ENCODE measurements at places on chromosomes 2 and 18.

- DNase-seq: no peak
- H3K4me1 ChIP-seq: no peaks in the 10 kb centered on the region
- no peak overlapping the region for H3K4me3 ChIP-seq
- no peaks in the 10 kb centered on the region for H3K36me3 ChIP-seq
- H3K27me3 ChIP-seq: peaks cover 16% of the 10 kb centered on the region
These were observed 49.1 kb upstream of the GPC1 start for GRCh38 chr2:240386326-240386725.

- no peaks in the 10 kb centered on the region for H3K4me1 ChIP-seq
- no peak overlapping the region for H3K4me3 ChIP-seq
- H3K36me3 ChIP-seq: no peaks in the 10 kb centered on the region
- H3K27me3 ChIP-seq: no peaks in the 10 kb centered on the region
- no peak for DNase-seq
These were observed 98.7 kb downstream of the COPS8 start for GRCh38 chr2:237184192-237184918.

GRCh38 chr2:149767516-149767974 is 180.0 kb upstream of the MMADHC start:
- H3K4me1 ChIP-seq: no peaks in the 10 kb centered on the region
- H3K27me3 ChIP-seq: no peaks in the 10 kb centered on the region
- no peak overlapping the region for H3K4me3 ChIP-seq
- DNase-seq: no peak
- no peaks in the 10 kb centered on the region for H3K36me3 ChIP-seq

- DNase-seq: peak; percentile 59
- H3K4me1 ChIP-seq: no peaks in the 10 kb centered on the region
- H3K36me3 ChIP-seq: no peaks in the 10 kb centered on the region
- H3K27ac ChIP-seq: no peak overlapping the region
- H3K27me3 ChIP-seq: no peaks in the 10 kb centered on the region
These were observed 923 bp downstream of the FIGLA start for GRCh38 chr2:70789304-70790135.

GRCh38 chr18:23062011-23062410 is 73.3 kb upstream of the CABLES1 start:
- H3K4me3 ChIP-seq: no peak overlapping the region
- H3K27ac ChIP-seq: no peak overlapping the region
- H3K36me3 ChIP-seq: no peaks in the 10 kb centered on the region
- H3K4me1 ChIP-seq: no peaks in the 10 kb centered on the region
- H3K27me3 ChIP-seq: no peaks in the 10 kb centered on the region

DNA sequence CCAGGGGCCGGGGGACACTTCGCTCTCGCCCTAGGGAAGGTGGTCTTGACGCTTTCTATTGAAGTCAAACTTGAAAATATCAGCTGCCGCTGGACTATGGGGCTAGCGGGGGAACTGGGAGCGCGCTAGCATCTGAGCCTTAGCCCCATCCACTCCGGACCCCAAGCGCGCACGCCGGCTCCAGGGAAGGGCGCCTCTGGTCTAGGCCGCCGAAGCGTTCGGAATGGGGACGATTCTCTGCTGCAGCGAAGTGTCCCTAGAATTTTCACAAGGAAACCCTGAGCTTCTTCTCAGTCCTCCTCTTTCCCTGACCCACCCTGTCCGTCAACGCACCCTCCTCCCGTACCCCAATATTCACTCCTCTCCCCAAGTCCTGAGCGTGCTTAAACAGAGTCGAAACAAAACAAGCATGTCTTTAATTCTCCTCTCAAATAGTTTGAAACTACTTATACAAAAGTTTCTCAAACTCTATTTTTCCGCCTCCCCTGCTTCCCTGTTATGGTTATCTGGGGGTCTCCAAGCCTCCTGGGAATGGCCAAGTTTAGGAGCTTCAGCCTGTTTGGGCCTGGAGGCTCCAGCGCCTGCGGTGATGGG is 5.0 kb downstream of the RAX start:
- H3K36me3 ChIP-seq: no peaks in the 10 kb centered on the region
- H3K4me3 ChIP-seq: peak overlapping the region; percentile 63
- no peak for DNase-seq

DNA sequence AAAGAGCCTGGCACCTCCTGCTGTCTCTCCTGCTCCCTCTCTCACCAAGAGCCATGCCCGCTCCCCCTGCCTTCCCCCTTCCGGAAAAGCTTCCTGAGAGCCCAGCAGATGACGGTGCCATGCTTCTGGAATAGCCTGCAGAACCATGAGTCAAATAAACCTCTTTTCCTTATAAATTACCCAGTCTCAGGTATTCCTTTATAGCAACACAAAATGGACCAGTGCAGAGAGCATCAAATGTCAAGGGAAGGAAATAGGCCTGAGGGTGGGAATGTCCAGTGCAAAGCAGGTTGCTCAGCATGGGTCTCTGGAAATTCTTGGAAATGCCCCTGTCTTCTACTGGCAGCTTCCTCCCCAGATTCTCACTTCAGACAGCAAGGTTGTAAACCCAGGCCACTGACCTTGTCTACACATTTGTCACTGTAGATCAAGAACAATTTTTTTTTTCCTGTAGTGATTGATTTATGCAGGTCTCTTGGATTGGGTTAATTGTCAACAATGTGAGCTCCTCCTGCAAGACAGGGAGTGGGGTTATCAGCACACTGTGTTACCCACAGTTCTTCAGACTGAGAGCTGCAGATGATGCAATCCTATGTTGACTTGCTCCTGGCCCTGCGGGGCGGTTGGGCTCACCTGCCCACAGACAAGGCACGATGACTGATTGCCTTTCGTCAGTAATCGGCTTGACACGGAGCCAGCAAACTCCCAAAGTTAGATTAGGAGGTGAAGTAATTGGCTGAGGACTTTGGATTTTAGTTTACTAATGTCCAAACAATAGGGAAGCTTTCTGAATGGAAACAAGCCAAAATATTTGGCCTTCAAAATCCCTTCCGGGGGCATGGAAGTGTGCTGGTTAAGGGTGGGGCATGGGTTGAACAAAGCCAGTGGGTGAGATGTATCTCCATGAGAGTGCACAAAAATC is 5.4 kb upstream of the BOD1L2 start:
- no peaks in the 10 kb centered on the region for H3K36me3 ChIP-seq
- no peaks in the 10 kb centered on the region for H3K4me1 ChIP-seq
- no peak overlapping the region for H3K4me3 ChIP-seq
- H3K27me3 ChIP-seq: no peaks in the 10 kb centered on the region
- H3K27ac ChIP-seq: no peak overlapping the region
- no peak for DNase-seq

- H3K4me3 ChIP-seq: no peak overlapping the region
- no peaks in the 10 kb centered on the region for H3K4me1 ChIP-seq
- DNase-seq: no peak
These were observed 228.6 kb upstream of the EPAS1 start for GRCh38 chr2:46068636-46069035.

GRCh38 chr18:58258692-58259342 is 214.8 kb downstream of the NEDD4L start:
- H3K27me3 ChIP-seq: no peaks in the 10 kb centered on the region
- H3K4me3 ChIP-seq: no peak overlapping the region
- no peaks in the 10 kb centered on the region for H3K36me3 ChIP-seq
- no peak overlapping the region for H3K27ac ChIP-seq
- no peak for DNase-seq
